NCI-H748 treated with DMSO at 0.1 percent for 48 hours (cell line): ENCODE measurements at places on chromosomes 13 and 19.

DNA sequence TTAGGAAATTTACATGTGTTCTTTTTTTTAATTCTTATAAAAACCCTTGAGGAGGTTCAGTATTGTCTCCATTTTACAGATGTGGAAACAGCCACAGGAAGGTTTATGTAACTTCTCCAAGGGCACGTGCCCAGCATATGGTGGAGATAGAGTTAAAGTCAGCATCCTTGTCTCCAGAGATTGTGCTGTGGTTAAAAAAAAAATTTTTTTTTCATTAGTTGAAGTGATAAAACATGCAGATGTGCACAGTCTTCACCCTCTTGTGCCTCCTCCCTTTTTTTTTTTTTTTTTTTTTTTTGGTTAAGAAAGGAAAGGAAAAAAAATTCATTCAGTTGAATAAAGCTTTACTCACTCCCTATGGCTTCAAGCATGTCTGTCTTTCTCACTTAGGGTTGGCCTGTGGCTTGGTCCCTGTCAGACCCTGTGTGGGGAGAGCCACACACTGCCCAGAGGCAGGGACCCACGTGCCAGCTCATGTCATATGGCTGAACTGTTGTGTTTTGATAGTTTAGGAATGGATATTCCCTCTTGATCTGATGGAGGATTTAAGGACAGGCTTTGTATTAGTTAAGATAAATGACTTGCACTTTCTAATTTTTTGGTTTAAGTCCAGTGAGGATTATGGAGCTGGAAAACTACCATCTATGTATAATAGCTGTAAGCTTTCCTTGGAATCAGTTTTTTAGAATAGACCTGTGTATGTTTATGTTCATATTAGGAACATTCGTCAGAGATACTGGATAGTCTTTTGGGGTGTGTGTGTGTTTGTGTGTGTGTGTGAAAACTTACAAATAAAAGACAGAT, 19.3 kb downstream of the RNASEH2B start:
- DNase-seq, result no peak

DNA sequence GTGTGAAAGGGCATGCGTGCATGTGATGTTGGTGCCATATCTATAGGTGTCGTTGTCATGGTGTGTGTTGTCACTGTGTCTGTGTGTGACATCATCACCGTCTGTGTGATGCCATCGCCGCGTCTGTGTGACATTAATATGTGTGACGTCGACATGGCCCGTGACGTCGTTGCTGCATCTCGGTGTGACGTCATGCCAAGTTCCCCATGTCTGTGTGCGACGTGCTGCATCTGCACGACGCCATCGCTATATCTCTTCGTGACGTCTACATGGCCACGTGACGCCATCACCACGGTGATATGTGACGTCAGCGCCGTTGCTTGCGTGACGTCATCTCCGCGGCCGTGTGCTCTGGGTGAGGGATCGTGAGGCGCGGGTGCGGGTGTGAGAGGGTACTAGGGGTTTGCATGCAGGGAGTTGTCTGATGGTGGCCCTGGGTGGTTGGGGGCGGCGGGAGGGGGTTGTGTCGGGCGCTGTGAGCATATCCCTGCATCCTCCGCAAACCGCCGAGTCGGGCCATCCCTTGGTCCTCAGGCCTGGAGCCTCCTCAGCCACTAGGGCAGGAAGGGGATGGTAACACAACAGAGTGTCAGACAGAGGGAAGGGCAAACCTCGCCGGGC, 14.6 kb downstream of the GTPBP3 start:
- no peak for DNase-seq

GRCh38 chr19:50480281-50481111, 3.8 kb upstream of the GARIN5A start:
- DNase-seq, result no peak

- no peak for DNase-seq
These were observed 1730.4 kb upstream of the SLC10A2 start for GRCh38 chr13:104796581-104796980.

GRCh38 chr19:45798995-45799517, 6.4 kb upstream of the DMWD start:
- peak; percentile 67 for DNase-seq

DNA sequence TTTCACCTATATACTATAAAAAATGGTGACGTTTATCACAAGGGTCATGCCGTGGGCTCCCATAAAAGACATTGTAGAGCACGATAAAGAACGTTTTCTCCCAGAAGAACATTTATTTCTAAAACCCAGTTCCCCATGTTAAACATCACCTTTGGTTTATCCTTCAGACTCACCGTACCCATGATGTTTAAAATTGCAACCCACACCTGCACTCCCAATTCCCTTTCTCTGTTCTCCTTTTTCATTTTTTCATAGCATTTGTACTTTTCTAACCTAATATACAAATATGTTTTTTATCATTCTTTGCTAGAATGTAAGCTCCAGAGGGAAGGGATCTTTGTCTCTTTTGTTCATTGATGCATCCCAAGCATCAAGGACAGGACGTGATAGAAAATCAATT, 2.0 kb downstream of the RCBTB2 start:
- no peak for DNase-seq

- DNase-seq, result no peak
These were observed 437 bp downstream of the EPOR start for GRCh38 chr19:11383706-11384048.

GRCh38 chr13:79581870-79582315, 100.9 kb downstream of the NDFIP2 start:
- no peak for DNase-seq

DNA sequence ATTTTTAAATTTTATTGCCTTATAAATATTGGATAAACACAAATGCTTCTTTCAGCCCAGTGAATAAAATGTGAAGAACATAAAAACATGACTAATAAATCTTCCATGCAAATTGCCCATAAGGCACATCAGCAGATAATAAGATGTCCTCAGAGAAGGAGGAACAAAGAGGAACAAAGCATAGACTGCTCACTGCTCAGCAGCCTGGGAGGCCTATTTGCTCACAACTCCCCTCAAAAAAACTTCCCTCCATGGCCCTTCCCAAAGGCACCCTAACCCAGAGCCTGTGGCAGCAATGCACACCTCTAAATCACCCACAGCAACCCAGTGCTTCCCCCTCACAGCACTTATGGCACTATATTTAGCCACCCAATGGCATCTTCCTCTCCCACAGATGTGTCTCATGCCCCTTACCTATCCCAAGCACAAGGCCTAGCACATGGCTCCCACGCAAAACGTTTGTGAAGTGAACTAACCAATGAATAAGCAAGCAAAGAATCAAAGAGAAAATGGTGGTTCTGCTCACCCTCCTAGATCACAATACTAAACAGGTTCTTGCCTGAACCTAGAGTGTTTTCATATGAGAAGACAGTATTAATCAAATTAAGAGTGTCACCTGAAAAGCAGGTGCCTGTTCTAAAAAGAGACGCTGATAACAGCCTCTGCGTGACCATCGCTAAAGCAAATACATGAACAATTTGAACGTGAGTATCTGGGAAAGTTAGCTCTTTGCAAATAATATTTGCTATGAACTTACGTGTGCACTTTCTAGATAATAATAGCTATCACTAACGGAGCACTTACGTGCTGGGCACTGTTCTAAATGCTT, 96.9 kb downstream of the TBC1D4 start:
- DNase-seq, result peak; percentile 89

GRCh38 chr19:32719611-32720059, at the start of gene TDRD12:
TDRD12 (plus strand) TSS chr19:32719767; CDS start chr19:32720073, 306 bp downstream.
- no peak for DNase-seq

DNA sequence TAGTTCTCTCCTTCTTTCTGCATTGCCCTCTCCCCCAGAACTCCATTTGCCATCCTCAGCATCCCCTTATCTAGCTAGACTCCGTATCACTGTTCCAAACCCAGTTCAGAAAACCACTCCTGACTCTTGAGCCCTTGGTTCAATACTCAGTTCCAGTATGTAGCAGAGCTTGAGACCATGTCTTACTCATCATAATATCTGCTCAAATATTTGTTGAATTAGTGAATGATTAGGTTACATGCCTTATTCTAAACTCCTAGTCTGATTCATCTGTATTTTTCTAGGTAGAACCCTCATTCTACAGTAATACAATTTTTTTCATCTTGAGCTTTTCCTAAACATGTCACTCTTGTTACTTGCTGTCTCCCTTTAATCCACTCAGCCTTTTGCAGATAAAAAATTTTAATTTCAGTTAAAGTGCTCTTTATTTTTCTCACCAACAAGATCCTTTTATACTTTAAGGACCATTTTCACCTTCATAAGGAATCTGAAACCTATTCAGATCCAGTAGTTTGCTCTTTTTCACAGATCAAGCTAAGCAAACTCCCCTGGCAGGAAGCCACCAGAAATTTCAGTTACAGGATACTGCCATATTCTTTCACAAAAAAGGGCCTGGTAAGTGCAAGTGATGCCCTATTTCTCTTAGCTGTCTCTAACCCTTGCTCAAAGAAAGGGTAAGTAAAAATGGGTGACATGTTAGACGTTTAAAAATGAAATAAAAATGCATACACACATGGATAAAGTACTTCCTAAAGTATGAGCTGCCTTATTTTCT, 23.1 kb upstream of the INTS6 start:
- no peak for DNase-seq

GRCh38 chr19:33292595-33293254, 9.6 kb downstream of the CEBPA start:
- no peak for DNase-seq

DNA sequence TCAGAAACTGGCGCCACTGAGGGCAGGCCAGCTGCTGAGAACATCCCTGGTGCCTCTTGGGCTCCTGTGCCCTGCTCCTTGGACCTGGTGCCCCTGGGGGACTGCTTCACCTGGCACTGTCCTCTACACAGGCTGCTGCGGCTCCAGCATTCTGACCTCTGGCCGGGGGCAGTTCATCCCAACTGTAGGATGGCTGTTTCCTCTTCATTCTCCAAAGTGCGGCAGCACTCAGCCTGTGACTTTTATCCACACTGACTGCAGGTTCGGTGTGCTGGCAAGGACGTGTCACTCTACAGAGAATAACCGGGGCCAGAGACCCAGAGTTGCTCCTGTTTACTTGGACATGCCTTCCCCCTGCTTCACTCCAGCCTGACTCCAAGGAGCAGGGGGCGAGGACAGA, 7.6 kb upstream of the ANKRD10 start:
- no peak for DNase-seq

DNA sequence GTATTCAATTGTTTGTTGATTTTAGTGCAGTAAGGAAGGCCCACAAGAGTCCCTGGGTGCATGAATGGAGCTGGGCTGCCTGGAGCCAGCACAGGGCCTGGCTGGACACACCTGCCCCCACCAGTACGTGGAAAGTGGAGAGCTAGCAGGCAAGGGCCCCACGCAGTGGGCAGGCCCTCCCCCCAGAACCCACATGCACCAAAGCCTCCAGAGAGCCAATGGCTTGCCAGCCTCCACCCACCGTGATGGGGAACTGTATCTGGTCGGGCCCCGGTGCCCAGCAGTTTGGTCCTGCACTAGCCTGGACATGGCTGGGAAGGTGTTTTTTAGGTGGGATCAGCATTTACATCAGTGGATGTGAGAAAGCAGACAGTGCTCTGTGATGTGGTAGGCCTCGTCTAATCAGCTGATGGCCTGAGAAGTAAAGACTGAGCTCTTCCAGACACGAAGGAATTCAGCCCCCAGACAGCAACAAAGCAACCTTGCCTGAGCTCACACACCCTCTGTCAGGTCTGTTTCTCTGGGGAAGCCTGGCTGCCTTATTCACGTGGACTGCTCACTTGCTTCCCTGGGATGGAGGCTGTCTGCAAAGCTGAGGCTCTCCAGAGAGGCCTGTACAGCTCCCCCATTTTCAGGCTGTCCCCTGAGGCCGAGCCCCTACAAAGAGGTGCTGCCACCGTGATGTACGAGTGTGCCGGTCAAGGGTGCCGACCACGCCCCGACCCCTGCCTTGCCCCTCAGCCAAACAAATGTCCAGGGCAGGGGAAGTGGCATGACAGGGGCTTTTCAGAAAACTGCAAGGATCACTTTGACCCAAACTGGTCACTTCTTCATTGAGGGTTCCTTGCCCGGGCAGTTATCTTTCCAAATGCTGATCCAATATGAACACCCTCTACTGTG, 27.5 kb downstream of the RAB20 start:
- DNase-seq, result no peak

DNA sequence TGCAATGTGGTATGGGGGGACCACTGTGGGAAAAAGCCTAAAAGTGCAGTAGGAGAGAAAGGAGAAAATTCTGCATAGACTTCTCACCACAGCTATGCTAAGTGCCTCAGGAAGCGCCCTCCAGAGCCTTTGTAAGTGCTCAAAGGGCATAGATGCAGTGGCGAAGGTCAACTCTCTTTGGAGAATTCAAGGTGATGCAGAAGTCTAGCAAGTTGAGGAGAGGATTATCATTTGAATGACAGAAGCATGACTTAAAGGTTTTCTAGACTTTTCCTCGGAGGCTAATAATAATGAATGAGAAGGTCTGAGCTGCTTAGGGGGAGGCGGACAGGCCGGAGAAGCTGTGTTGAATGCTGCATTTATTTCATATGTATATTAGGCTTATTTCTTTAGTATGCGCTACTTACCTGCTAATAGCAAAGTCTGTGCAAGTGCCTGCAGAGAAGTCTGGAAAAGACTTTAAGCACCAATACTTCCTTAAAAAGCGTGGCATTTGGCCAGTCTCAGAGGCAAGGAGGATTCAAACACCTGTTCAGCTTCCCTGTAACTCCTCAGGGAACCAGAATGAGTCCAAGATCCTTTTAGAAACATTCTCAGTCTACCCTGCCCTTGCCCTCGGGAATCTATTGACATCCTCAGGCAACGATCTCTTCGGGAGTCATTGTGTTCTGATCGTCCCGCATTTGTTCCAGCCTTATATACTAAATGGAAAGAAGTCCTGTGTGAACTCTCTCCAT, 56.2 kb downstream of the FLT1 start:
- DNase-seq, result no peak

DNA sequence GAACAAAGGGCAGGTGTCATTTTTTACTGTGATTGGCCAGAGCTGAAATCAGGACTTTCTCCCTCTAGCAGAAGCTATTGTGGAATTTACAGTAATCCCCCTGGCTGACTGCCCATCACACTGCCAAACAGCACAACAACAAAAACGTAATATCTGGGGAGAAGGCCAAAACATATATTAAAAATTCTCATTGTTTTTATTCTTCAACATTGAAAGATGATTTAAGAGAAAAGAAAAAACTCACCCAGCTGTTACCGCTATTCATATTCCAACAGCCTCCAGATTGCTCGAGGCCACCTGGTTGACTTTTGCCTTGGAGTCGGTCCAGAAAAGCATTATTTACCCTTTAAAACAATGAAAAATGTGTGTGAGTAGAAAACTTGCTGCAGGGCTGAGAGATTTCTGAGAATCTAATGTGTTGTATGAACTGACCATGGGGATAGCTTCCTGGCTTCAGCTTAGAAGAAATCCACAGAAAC, 97.2 kb downstream of the EPSTI1 start:
- DNase-seq, result peak; percentile 59

DNA sequence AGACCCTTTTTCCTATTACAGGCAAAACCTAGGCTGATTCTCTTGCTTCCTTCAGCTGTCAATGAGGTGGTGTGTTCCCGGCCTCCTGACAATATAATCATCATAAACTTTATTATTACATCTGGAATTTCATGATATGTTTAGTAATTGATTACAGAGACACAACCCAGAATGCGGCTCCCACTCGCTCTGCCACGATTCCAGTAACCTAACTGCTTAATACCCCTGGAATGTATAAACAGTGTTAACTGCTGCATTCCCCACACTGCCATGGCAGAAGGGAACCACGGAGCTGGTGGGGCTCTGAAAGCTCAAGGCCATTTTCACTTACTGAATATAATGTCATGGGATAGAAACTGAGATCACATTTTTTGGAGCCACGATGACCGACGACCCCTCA, 17.1 kb downstream of the TSHZ3 start:
- DNase-seq, result no peak
